Mesothelial cell of epicardium (in vitro differentiated cells): ENCODE measurements at places on chromosomes 16 and 17. TPM values are rescaled to one million over a fixed set of nuclear protein-coding genes. Genes with fewer than 3 reads are reported as not detected.
A peak's percentile ranks its signal among the peaks of the same experiment; 100 is the strongest.

DNA sequence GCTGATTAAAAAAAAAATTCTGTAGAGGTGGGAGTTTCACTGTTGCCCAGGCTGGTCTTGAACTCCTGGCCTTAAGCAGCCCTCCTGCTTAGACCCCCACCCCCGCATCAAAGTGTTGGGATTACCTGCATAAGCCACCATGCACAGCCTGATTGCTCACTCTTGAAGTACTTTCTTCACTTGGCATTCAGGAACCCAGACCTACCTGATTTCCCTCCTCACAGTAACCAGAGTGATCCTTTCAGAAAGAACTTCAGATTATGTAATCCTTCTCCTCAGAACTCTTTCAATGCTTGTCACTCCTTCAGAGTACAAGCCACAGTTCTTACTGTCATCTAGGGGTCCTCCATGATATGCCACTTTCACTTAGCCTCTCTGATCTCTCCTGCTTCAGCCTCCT lies 1.4 kb downstream of the EFCAB13 start:
- peaks cover 7% of the 10 kb centered on the region for H3K36me3 ChIP-seq
- peak overlapping the region; percentile 25 for H3K4me3 ChIP-seq
- H3K4me1 ChIP-seq, result peaks cover 9% of the 10 kb centered on the region
- no peak for DNase-seq

DNA sequence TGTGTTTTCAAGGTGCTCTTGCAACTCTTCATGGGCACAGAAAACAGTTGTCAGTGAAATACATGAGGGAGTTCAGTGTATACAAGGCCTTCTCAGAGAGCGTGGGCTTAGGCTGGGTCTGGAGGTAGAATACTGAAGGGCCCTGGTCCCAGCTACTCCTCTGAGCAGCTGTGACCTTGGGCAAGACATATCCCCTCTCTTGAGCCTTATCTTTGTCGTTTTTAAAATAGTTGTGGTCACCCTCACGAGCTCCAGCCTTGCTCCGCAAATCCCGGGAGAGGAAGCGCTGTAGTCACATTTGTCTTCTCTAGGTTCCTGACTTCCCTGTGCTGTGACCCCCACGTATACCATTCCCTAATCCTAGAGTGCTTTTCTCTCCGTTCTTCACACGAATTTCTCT lies 3.6 kb downstream of the ZNRF1 start:
- H3K4me1 ChIP-seq, result peaks cover 43% of the 10 kb centered on the region
- no peak overlapping the region for H3K4me3 ChIP-seq
- no peaks in the 10 kb centered on the region for H3K27me3 ChIP-seq
- H3K36me3 ChIP-seq, result peaks cover 2% of the 10 kb centered on the region
- peak overlapping the region; percentile 31 for H3K27ac ChIP-seq

DNA sequence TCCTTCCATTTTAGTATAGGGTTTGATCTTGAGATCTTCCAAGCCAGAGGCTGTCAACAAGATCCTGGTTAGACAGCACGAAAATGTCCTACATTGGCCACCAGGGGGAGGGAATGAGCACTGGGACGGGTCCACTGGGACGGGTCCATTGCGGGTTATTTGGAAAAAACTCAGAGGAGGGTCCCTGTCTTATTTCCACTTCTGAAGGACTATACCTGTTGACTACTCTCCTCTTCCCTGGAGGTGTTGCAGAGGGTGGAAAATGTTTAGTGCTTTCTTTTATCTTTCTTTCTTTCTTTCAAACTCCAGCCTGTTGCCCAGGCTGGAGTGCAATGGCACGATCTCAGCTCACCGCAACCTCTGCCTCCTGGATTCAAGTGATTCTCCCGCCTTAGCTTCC lies 2.5 kb downstream of the TTLL6 start:
- peaks cover 68% of the 10 kb centered on the region for H3K27me3 ChIP-seq
- H3K4me1 ChIP-seq, result peaks cover 7% of the 10 kb centered on the region
- H3K4me3 ChIP-seq, result no peak overlapping the region
- no peak overlapping the region for H3K27ac ChIP-seq
- no peaks in the 10 kb centered on the region for H3K36me3 ChIP-seq

DNA sequence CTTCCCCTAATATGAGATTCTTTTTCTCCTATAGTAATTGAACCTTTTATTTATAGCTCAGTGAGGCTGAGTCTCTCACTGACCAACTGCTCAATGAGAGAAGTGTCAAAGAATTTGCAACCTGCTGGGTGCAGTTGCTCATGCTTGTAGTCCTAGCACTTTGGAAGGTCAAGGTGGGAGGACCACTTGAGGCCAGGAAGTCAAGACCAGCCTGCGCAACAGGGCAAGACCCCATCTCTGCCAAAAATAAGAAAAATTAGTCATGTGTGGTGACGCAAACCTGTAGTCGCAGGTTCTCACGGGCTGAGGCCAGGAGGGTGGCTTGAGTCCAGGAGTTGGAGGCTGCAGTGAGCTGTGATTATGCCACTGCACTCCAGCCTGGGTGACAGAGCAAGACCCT lies 30.9 kb upstream of the CRYBA1 start:
- no peaks in the 10 kb centered on the region for H3K27me3 ChIP-seq
- no peak for DNase-seq
- H3K27ac ChIP-seq, result no peak overlapping the region
- H3K4me3 ChIP-seq, result no peak overlapping the region

The GP1BA gene
- not detected in 3 replicates for total RNA-seq

DNA sequence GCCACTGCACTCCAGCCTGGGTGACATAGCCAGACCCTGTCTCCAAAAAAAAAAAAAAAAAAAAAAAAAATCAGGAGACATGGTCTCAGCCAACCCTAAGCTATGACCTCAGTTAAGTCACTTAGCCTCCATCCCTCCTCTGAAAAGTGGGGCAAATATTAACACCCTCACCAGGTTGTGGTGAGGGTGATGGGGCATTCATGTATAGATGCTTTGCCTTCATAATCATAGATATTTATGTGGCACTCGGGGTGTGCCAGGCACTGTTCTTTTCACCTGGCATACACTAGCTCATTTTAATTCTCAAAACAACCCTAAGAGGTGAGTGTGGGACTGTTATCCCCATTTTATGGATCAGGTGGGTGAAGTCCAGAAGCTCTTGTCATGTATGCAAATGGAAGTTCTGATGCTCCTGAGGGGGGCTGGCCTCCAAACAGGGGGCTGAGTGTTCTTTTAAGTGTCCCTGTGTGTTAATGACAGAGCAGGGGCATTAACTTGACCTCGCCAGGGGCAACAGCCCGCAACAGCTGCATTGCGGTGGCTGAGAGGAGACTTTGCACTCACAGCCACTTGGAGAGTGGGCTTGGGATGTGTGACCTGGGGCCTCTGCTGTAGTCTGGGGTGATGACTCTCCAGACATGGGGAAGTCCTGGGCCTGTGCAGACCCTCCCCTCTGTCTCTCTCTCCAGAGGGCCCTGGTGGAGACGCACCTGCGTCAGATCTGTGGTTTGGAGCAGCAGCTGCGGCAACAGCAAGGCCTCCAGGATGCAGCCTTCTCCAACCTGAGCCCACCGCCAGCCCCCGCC lies 4.1 kb downstream of the TBKBP1 start:
- H3K27ac ChIP-seq, result no peak overlapping the region
- peaks cover 19% of the 10 kb centered on the region for H3K4me1 ChIP-seq
- no peak overlapping the region for H3K4me3 ChIP-seq
- no peaks in the 10 kb centered on the region for H3K27me3 ChIP-seq
- H3K36me3 ChIP-seq, result peaks cover 5% of the 10 kb centered on the region

- peaks cover 22% of the 10 kb centered on the region for H3K4me1 ChIP-seq
- no peaks in the 10 kb centered on the region for H3K36me3 ChIP-seq
- no peak overlapping the region for H3K4me3 ChIP-seq
- DNase-seq, result no peak
- peaks cover 2% of the 10 kb centered on the region for H3K27me3 ChIP-seq
- H3K27ac ChIP-seq, result no peak overlapping the region
Observed at GRCh38 chr16:49601576-49601975, 228.0 kb downstream of the C16orf78 start.

GRCh38 chr17:75516619-75517296 lies 430 bp downstream of the TSEN54 start:
- peak overlapping the region; percentile 77 for H3K4me3 ChIP-seq
- peak overlapping the region; percentile 47 for H3K27ac ChIP-seq
- peak; percentile 64 for DNase-seq
- peaks cover 5% of the 10 kb centered on the region for H3K36me3 ChIP-seq
- H3K4me1 ChIP-seq, result peaks cover 35% of the 10 kb centered on the region
- no peaks in the 10 kb centered on the region for H3K27me3 ChIP-seq

The ZFP3 gene
- total RNA-seq, result 0.96 to 1.0 TPM (median 1.00 TPM) in 3 replicates

DNA sequence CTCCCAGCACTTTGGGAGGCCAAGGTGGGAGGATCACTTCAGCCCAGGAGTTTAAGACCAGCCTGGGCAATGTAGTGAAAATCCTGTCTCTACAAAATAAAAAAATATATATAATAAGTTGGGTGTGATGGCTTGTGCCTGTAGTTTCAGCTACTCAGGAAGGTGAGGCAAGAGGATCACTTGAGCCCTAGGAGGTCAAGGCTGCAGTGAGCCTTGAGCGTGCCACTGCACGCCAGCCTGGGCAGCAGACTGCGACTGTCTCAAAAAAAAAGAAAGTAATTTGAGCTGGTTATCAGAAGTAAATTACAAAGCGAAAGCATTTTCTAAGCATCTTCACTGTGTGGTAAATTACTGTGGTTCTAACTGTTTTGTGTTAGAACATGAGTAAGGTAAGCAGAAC lies 66.2 kb downstream of the NQO1 start:
- no peak overlapping the region for H3K4me3 ChIP-seq
- H3K27ac ChIP-seq, result no peak overlapping the region
- H3K27me3 ChIP-seq, result no peaks in the 10 kb centered on the region
- H3K4me1 ChIP-seq, result no peaks in the 10 kb centered on the region

DNA sequence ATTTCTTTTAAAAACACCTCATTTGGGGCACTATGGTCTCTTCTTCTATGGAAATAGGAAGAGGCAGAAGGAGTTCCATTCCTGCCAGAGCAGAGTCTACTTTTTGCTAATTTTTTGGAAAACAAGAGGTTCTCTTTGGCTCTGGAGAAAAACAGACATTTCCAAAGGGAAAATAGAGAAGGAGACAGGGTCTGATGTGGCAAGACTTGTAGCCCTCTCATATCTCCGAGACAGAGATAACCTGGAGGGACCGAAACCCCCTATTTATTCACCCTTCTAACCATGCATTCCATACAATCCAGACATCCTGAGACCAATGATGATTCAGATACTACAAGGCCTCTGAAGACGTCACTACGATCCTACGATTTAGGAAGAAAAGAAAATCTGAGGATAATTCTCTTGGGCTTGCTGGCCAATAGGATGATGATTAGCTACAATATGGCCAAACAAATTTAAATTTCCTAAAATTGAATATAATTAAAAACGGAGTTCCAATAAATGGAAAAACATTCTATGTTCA lies 70.2 kb downstream of the HIC1 start:
- H3K4me3 ChIP-seq, result no peak overlapping the region
- H3K36me3 ChIP-seq, result peaks cover 22% of the 10 kb centered on the region

DNA sequence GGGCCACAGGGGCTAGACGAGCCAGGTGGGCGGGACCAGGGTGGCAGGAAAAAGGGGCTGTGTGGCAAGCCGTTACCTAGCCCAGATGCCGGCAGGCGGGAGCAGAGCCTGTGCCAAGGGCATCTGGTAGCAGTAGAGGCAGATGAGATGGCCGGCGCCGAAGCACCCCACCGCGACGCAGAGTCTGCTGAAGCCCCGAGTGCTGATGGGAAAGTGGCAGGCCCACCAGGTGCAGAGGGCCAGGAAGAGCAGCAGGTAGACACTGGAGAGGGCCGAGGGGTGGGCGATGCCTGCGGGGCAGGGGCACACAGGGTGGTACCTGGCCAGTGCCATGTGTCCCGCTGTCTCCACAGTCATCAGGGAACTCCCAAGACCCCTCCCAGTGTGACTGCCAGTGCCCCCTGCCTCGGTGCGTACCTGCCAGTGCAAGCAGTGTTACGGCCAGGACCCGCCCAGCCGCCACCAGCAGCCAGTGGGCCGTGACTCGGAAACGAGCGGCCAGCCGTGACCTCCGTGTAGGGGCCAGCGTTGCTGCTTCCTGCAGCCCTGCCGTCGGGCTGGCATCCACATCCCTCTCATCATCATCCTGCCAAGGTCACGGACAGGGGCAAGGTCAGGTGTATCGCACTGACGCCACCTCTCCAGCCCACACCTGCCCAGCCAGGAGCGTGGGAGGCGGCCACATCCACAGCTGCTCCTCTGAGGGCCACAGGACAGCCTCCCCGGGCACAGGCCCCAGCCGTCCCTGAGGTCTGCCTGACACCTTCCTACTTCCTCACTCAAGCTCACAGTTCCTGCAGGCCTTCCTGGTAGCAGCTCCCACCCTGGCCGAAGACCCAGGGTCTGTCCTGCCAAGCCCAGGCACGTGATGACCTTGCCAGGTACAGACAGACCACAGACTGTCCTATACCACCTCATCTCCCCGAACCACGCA lies 32.1 kb downstream of the CTU2 start:
- no peak overlapping the region for H3K27ac ChIP-seq
- DNase-seq, result no peak
- H3K4me3 ChIP-seq, result no peak overlapping the region

- peaks cover under 1% of the 10 kb centered on the region for H3K4me1 ChIP-seq
- H3K4me3 ChIP-seq, result no peak overlapping the region
- no peak overlapping the region for H3K27ac ChIP-seq
- peaks cover 7% of the 10 kb centered on the region for H3K27me3 ChIP-seq
- DNase-seq, result no peak
Observed at GRCh38 chr16:79293836-79294460, 306.6 kb downstream of the MAF start.
